ENCODE measurements at places on chromosomes 13 and 19. TPM values are rescaled to one million over a fixed set of nuclear protein-coding genes. Genes with fewer than 3 reads are reported as not detected.

- H3K36me3 ChIP-seq, result no peaks in the 10 kb centered on the region
- H3K4me3 ChIP-seq, result no peak overlapping the region
- H3K4me1 ChIP-seq, result peaks cover 55% of the 10 kb centered on the region
- no peak for DNase-seq
- H3K27me3 ChIP-seq, result no peaks in the 10 kb centered on the region
These were observed 69.0 kb upstream of the NPAS1 start for GRCh38 chr19:46950526-46951170.

The ZNF790 gene
- 8.8 TPM for total RNA-seq

The KIR2DL3 gene
- total RNA-seq, result not detected

The COL5A3 gene
- 13.1 TPM for total RNA-seq

GRCh38 chr19:51259348-51260245, 8.7 kb downstream of the SIGLECL1 start:
- no peaks in the 10 kb centered on the region for H3K27me3 ChIP-seq
- DNase-seq, result no peak
- no peak overlapping the region for H3K4me3 ChIP-seq
- no peaks in the 10 kb centered on the region for H3K4me1 ChIP-seq
- H3K27ac ChIP-seq, result no peak overlapping the region

DNA sequence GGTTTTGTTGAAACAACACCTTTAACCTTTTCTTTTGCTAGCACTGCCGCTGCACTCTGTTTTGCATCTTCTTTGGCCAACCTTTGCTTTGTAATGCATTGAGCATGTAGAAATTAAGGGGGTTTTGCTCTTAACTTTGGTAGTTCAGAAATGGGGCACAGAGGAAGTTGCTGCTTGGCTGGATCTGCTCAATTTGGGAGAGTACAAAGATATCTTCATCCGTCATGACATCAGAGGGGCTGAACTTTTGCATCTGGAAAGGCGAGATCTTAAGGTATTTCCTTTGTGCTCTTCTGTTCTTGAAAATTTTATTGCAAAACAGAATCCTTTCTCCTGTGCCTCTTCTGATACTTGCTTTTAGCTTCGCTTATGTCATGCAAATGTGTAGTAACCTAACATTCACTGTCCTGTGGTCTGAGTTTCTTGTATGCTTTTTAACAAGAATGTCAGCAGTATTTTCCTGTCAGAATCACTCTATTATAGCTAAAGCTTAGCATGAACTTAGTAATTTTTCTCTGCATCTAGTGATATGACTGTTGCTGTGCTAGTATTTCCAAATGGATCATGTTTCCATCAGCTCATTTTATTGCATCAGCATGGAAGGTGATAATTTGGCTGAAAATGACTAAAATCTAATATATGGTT, 50.7 kb upstream of the AKAP11 start:
- H3K4me3 ChIP-seq, result no peak overlapping the region
- H3K36me3 ChIP-seq, result peaks cover 68% of the 10 kb centered on the region
- no peak overlapping the region for H3K27ac ChIP-seq

Data from heart left ventricle (tissue), 16 donors.